Mucosa of descending colon (tissue), 3 donors: ENCODE measurements at places on chromosomes 13 and 19.

DNA sequence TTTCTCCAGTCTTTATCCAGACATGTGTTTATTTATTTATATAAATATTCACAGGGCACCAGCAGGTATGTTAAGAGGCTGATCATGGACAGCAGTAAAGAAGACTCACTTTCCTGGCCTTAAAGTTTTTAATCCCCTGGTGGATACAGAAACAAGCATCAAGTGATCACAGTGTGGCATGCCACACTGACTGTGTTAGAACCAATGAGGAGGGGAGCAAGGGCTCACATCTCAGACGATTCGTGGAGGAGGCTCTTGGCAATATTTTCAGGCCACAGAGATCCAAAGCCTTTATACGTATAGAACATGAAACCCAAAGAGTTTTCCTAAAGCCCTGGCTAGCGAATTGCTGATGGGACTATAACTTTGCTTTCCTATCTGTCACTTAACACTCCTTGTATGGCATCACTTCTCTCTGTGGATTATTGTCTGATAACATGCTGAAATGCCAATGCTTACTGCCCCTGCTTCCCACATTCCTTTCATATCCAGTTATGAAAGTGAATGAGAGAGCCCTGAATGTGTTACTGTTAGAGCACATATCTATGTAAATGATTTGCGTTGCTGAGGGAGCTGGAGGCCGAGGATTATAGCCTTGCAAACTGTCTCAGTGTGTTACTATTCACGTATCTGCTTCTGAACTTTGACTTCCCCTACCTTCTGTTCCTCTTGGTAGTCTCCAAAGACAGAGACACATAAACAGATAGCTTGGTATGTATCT lies 37.6 kb downstream of the POLR1D start:
- no peak for DNase-seq

DNA sequence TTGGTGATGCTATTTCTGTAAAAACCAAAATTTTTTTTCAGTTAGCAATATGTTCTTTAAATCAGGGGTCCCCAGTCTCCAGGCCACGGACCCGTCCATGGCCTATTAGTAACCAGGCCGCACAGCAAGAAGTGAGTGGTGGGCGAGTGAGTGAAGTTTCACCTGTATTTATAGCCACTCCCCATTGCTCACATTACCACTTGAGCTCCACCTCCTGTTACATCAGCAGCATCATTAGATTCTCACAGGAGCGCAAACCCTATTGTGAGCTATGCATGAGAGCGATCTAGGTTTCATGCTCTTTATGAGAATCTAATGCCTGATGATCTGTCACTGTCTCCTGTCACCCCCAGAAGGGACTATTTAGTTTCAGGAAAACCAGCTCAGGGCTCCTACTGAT lies 58.9 kb upstream of the SLC7A1 start:
- DNase-seq: no peak

DNA sequence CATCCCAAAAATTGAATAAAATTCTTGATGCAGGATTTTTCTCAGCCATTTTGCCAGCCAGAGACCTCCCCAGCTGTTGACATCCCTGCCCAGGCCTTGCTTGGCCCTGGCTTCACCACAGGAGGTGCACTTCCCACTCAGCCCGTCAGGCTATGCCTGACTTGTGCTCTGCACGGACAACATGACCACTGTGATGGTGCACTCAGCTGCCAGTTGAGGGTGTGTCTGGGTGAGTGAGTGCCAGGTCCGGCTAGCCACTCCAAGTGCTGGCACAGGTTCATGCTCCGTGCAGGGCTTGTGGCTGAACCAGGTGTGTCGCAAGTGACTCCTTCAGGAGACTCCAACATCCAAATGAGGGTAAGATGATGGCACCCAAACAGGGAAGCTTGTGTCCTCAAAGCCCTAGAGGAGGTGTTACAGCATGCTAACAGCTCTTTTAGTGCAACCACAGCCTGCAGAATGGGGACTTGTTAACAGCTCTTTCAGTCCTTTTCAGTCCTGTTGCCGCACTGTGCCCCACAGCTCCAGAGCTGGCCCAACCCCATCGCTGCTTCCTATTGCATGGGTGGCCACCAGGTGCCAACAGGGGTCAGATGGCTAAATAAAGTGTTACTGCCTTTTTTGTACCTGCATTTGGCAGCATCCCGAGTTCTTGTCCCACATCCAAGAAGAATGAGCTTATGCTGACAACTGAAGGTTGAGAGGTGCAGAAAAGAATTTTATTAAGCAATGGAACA lies 380.7 kb downstream of the SLITRK5 start:
- DNase-seq: no peak

DNA sequence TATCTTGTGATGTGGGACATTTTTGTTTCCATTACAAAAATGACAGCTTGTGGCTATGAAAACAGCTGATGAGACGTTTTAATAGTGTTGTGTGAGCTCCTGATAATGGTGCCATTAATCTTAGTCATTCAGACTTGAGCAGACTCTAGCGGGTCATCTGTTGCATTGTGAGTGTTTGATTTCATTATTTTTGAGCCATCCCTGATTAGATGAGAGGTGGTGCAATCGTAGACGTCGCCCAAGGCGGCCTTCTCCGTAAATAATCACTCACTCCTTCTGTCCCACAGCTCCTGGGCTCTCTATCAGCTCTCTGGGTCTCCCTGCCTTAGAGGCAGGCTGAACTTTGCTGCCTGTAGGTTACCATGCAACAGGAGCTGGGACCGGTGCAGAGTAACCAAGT lies 528.0 kb upstream of the SGCG start:
- DNase-seq: no peak

DNA sequence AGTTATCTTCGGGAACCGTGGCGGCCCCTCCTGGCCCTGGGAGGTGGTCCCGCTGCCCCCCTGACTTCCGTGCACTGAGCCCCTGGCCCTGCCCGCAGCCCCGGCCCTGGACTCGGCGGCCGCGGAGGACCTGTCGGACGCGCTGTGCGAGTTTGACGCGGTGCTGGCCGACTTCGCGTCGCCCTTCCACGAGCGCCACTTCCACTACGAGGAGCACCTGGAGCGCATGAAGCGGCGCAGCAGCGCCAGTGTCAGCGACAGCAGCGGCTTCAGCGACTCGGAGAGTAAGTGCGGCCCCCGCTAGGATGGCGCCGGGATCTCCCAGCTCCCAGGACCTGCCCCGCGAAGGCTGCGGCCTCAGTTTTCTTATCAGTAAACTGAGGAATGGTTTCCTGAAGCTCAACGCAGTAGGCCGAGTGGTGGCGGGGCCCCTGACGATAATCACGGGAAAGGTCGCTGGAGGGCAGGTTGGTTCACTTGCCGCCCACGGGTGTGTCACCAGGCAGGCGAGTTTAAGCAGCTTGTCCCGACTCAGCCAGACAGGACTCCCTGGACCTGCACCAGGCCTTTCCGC lies 924 bp downstream of the RGCC start:
- peak; percentile 72 for DNase-seq

DNA sequence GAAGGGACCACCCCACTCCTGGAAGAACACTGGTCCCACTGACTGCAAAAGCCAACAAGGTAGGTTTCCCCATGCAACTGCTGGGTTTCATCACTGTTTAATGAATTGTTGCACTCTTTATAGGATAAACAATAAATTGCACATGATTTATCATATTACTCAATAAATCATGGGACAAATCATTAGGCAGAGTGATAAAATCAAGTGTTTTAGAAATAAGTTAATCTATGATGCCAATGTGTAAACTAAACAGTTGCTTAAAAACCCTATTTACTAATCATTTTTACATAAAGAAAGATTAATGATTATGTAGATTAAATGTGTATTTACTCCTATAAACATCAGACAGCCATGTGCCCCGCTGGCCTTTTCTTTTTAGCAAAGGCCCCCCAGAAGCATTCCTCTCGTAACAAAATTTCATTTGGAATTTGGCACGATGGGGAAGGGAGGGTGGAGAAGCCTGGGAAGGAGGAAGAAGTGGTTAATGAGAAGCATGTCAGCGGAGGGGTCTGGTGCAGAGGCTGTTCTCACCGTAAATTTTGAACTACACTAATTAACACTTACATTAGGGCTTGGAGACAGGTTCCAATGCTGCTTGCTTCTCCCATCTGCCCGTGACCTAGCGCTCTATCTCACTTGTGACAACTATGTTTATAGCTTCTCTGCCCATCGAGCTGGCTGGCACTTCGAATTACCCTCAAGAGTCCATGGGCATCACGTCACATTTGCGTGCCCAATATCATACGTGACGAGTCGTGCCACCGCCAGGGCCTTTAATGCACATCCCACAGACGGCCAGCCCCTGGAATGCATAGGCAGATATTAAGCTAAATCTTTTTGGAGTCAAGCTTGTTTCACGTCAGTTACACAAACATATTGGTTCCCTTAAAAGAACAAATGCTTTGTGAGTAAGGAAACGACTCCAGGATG lies 357.7 kb upstream of the TSHZ3 start:
- DNase-seq: no peak

- DNase-seq: no peak
These were observed 14.7 kb downstream of the ADGRE2 start for GRCh38 chr19:14763497-14764145.

DNA sequence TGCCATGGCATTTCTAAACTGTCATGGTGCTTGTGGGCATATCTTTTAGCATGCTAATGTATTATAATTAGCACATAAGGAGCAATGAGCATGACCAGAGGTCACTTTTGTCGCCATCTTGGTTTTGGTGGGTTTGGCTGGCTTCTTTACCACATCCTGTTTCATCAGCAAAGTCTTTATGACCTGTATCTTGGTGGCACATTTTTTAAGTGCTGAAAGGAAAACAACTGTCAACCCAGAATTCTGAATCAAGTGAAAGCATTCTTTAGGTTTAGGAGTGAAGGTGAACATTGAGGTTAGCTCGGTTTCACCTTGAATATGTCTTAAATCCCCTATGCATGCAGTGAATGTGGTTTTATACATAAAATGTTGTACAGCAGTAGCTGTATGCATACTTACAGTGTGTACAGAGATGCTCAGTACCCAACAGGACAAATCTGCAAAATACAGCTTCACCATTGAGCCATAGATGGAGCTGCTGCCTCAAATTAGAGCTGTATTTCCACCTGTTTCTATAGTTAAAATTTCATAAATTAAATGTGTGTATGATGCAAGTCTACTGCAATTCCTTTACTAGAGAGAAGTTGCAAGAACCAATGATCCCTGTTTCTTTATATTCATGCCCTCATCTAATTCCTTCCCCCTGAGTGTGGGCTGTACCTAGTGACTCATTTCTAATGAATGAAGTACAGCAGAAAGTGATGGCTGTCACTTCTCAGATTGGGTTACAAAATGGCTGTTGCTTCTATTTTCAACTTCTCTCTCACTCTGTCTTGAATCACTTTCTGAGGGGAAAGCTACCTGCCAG lies 25.2 kb upstream of the IGSF23 start:
- DNase-seq: no peak

- no peak for DNase-seq
These were observed 93.0 kb downstream of the SLC7A1 start for GRCh38 chr13:29502391-29503008.

DNA sequence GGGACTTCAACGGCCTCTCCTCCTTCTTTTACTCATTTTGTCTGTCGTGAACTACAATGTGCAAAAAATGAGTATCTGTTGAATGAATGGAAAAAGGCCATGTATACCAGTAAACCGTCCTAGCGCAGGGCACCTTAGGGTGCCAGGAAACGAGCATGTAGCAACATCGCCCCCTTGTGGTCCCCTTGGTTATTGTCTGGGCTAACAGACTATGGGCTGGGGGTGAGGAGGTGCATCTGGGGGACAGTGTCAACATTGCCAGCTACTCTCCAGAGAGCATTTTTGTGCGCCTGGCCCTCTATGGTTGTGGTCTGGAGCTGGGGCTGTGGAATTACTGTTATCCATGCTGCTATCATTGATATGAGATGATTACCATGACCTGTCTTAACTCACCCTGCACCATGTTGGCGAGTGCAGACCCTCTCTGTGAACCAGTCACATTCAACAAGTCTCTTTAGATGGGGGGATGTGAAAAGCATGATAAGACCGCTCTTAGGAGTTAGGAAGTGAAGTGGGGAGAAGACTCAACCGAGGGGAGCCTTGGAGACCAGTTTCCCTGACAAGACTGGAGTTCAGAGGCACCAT lies 22.8 kb upstream of the SIGLEC11 start:
- DNase-seq: peak; percentile 71

GRCh38 chr13:49869519-49869918 lies 66.6 kb downstream of the SPRYD7 start:
- no peak for DNase-seq

- DNase-seq: no peak
These were observed 6.0 kb downstream of the PROZ start for GRCh38 chr13:113164492-113164891.

DNA sequence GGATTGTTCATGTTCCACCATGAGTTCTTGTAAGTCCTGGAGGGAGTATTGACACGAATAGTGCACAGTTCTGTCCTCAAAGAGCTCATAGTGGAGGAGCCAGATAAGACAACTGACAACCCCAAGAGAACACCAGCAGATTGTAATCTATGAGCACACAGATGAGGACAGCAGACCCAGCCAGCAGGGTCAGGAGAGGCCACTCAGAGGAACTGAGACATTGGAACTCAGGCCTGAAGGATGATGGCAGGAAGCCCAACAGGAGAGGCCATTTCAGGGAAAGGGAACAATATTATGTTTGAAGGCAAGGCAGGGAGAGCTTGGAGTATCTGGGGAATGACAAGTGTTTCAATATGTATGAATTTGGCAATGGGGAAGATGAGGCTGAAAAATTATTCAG lies 63.7 kb upstream of the IPO5 start:
- no peak for DNase-seq

DNA sequence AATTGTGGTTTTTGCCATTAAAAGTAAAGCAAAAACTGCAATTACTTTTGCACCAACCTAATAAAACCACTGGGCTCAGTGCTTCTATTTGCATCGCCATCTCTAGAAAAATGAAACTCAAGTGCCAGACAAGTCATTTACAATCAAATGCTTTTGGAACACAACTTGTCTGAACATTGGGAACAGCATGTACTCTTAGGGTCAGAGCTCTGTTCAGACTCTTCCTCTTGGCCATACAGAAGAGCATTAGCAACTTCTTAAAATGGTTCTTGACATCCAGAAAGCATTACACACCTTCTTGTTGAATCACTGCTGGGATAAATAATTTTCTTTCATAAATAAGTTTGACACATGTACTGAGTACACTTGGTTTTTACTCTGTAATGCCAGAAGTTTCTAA lies 272.5 kb downstream of the DCLK1 start:
- no peak for DNase-seq

DNA sequence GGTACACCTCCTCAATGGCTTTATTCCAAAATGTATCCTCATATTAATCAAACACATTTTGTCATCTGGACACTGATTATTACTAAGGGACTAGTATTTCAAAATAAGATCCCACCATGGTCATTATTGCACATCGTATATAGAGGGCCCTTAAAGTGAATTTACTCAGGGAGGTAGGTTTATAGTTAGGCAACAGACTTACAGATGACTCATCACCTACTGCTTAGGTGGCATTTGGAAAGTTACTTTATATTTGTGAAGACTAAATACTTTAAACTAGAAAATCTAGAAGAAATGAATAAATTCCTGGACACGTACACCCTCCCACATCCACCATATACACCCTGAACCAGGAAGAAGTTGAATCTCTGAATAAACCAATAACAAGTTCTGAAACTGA lies 353.0 kb downstream of the KCTD12 start:
- no peak for DNase-seq

DNA sequence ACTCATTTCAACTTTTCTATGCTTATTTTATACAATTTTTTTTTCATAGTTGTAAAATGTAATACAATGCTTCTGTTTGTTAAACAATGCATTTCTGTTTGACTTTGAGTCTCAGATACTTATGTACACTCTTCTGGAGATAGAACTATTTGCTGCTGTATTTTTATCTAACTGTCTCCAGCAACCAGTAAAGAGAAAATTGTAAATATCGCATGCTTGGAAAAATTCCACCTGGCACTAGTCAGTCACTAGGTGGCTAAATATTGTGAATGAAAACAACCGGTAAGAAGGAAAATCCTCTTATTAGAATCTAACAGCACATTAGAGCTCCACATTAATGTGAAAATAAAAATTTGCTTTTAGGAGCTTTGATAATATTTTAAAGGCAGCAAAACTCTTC lies 876.5 kb downstream of the PCDH9 start:
- peak; percentile 11 for DNase-seq
